ENCODE measurements at places on chromosomes 3 and 15. TPM values are rescaled to one million over a fixed set of nuclear protein-coding genes. Genes with fewer than 3 reads are reported as not detected.

- DNase-seq = no peak
- no peaks in the 10 kb centered on the region for H3K27me3 ChIP-seq
- H3K4me3 ChIP-seq = no peak overlapping the region
- peaks cover 7% of the 10 kb centered on the region for H3K36me3 ChIP-seq
- no peaks in the 10 kb centered on the region for H3K4me1 ChIP-seq
- H3K27ac ChIP-seq = no peak overlapping the region
Measured at GRCh38 chr15:50315814-50316630, 39.0 kb downstream of the GABPB1 start.

DNA sequence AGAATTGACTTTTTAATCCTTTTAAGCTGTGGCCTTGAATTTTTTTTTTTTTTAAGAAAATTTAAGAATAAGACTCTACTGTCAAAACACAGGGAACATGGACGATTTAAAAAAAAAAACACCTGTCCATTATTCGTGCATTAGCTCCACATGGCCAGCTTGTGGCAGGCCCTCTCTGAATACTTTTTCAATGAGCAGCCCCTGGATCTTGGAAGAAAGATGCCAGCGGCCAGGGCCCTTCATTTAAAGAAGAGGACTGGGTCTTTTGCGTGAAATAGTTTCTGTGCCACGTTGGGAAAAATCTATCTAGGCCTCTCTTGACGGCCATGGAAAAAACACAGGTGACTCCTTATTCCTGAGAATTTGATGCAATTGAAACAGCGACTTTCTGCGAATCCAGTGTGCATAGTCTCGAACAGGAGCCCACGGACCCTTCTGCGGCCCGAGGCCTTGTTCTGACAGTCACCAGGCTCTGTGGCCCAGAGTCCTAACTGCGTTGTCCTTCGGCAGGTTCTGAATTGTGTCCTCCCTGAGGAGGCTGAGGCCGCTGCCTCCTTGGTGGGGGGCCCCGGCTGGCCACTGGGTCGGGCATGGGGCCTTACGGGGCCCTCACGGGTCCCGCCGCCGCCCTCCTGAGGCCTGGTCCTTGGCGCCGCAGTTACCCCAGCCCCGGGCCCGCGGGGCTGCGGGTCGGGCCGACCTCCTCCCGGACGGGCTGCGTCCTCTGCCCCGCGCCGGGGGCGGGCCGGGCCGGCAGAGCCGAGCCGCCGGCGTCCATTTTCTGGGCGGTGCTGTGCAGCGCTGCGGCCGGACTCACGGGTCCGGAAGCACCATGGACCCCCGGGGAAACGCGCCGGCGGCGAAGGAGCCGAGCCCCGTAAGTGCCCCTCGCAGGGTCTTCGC, 33.5 kb downstream of the ZBTB38 start:
- DNase-seq = peak; percentile 84
- peak overlapping the region; percentile 77 for H3K4me3 ChIP-seq
- H3K4me1 ChIP-seq = peaks cover 4% of the 10 kb centered on the region
- H3K27me3 ChIP-seq = no peaks in the 10 kb centered on the region

DNA sequence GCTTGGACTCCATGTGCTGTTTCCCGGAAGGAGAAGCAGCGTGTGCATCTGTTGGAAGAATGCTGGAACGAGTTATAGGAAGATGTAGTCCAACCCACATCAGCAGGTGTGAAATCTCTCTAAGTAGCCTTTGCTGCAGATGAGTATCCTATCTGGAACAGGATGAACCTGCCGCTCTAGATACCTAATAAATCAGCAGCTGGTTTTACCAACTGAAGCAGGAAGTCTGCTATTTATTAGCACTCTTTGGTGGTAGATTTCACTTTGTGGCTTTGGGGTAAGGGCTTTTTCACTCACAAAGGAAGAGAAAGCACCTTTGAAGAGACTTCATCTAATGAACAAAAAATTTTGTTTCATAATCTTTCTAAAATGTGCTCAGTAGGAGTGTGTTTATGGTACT, 66.4 kb downstream of the DCUN1D1 start:
- peaks cover 8% of the 10 kb centered on the region for H3K36me3 ChIP-seq
- H3K4me1 ChIP-seq = no peaks in the 10 kb centered on the region
- H3K4me3 ChIP-seq = no peak overlapping the region
- no peak overlapping the region for H3K27ac ChIP-seq

GRCh38 chr3:100216713-100217112, 44.1 kb upstream of the TBC1D23 start:
- H3K27ac ChIP-seq = no peak overlapping the region
- H3K27me3 ChIP-seq = no peaks in the 10 kb centered on the region
- H3K4me1 ChIP-seq = no peaks in the 10 kb centered on the region

DNA sequence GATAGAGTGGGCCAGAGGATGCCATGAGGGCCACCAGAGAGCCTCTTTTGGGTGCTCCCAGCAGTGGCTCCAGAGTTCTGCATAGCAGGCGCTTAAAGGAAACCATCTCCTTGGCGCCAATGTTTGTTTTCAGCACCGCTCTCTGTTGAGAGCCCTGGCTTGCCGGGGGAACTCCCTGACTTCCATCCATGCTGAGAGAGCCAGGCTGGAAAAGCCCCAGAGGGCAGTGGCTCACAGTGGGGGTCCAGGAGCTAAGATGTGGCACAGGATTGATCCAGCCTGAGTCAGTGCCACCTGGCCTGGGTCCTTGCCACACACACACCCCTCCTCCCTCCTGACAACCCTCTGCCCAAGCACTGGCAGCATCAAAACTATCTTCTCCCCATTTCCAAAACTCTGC, 50.4 kb upstream of the HACD2 start:
- peak; percentile 53 for DNase-seq
- no peaks in the 10 kb centered on the region for H3K27me3 ChIP-seq
- H3K36me3 ChIP-seq = no peaks in the 10 kb centered on the region
- H3K4me1 ChIP-seq = peaks cover 8% of the 10 kb centered on the region
- no peak overlapping the region for H3K4me3 ChIP-seq
- H3K27ac ChIP-seq = no peak overlapping the region

DNA sequence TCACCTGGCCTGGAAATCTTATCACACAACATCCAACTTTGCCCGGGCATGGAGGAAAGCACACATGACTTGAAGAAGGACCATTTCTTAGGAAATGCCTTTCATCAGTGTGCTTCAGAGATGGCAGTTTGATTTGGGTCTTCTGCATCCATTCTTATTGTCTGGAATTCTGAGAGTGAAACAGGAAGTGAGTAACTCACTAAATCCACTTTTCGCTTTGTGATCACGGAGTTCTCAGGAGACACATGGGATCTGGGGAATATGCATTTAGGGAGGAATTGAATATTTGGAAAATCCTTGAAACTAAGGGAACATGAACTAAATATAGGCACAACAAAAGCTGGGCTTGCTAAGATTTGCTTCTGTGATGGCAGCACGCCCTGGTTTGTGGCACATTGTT, 212.5 kb upstream of the FEZF2 start:
- no peak for DNase-seq
- H3K4me1 ChIP-seq = no peaks in the 10 kb centered on the region
- no peak overlapping the region for H3K4me3 ChIP-seq
- peaks cover 10% of the 10 kb centered on the region for H3K36me3 ChIP-seq

- peaks cover 6% of the 10 kb centered on the region for H3K36me3 ChIP-seq
- H3K4me1 ChIP-seq = peaks cover 4% of the 10 kb centered on the region
- peak overlapping the region; percentile 28 for H3K27ac ChIP-seq
Measured at GRCh38 chr15:67548862-67549651, 6.6 kb downstream of the MAP2K5 start.

DNA sequence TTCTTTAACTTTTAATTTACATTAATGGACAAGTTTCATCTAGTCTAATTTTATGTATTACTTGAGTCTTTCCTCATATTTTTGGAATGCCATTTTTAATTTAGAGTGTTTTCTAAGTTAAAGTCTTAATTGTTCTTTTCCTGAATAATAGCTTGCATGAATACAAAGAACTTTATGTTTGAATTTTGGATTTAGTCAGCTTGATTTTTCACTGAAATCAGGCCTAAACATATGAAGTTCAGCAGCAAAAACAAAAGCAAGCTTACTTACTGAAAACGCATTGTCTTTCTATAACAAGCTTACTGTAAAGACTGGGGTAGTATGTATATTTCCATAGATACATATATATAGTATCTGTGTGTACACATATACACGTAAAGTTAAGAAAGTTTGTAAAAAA, 126.0 kb downstream of the ZBTB20 start:
- H3K4me1 ChIP-seq = no peaks in the 10 kb centered on the region
- DNase-seq = no peak
- no peaks in the 10 kb centered on the region for H3K36me3 ChIP-seq
- H3K4me3 ChIP-seq = no peak overlapping the region

- no peak overlapping the region for H3K27ac ChIP-seq
- no peak for DNase-seq
- H3K36me3 ChIP-seq = no peaks in the 10 kb centered on the region
Measured at GRCh38 chr3:185439745-185440466, 58.9 kb downstream of the TMEM41A start.

DNA sequence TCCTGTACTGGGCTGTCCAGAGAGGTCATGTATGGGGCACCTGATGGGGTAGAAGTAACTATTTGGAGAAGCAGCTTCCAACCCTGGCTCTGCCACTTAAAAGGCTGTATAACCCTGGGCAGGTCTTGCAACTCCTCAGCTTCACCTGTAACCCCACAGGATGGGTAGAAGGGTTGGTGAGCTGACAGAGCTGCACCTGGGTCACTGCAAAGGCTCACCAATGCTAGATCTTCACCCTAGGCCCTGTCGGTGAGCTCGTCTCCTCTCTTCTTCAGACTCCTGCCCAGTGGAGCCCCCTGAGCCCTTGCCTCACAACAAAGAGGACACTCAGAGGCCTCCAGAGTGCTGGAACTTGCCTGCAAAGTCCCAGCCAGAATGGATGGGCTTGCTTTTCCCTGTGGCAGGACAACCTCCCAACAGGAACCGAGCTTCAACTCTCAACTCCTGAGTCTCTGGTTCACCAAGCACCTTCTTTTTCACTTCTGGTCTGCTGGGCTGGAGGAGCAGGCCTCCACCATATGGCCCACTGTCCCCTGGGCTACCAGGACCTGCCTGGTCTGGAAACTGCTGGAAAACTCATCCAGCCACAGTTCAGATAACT, 45.9 kb downstream of the XXYLT1 start:
- H3K27ac ChIP-seq = no peak overlapping the region
- no peaks in the 10 kb centered on the region for H3K4me1 ChIP-seq
- H3K4me3 ChIP-seq = no peak overlapping the region
- no peak for DNase-seq

DNA sequence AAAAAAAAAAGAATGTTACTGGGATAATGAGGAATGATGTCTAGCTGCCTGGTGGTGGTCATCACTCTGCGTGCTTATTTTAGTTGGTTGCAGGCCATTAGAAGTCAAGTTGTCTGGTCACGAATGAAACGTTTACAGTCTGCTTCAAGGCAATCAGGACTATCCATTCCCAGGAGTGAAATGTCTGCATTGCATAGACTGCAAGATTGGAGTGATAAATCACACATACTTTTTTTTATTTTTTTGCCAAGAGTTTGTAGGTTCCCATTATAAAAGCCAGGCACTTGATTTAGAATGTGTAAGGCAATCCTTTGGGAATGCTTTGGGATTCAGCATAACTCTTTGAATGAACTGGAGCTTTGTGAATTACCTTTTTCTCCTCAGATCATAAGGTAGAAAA, 132.3 kb downstream of the STAC start:
- H3K36me3 ChIP-seq = no peaks in the 10 kb centered on the region
- no peak overlapping the region for H3K4me3 ChIP-seq
- no peaks in the 10 kb centered on the region for H3K27me3 ChIP-seq

DNA sequence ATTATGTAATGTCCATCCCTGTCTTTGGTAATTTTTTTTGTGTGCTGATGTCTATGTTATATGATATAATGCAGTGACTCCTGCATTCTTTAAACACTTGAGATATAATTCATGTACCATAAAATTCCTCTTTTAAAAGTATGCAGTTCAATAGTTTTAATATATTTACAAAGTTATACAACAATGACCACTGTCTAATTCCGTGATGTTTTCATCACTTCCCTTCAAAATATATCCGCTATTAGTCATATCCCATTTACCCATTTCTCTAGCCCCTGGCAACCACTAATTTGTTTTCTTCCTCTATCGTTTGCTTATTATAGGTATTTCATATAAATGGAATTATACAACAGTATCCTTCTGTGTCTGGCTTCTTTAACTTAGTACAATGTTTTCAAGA, 64.9 kb upstream of the SUCLG2 start:
- H3K4me1 ChIP-seq = no peaks in the 10 kb centered on the region
- no peaks in the 10 kb centered on the region for H3K27me3 ChIP-seq
- no peak overlapping the region for H3K27ac ChIP-seq
- no peaks in the 10 kb centered on the region for H3K36me3 ChIP-seq
- H3K4me3 ChIP-seq = no peak overlapping the region

GRCh38 chr3:71031181-71031580, 552.3 kb downstream of the FOXP1 start:
- peaks cover 6% of the 10 kb centered on the region for H3K4me1 ChIP-seq
- no peak overlapping the region for H3K27ac ChIP-seq
- H3K4me3 ChIP-seq = no peak overlapping the region
- no peak for DNase-seq
- H3K27me3 ChIP-seq = no peaks in the 10 kb centered on the region
- H3K36me3 ChIP-seq = peaks cover 4% of the 10 kb centered on the region

DNA sequence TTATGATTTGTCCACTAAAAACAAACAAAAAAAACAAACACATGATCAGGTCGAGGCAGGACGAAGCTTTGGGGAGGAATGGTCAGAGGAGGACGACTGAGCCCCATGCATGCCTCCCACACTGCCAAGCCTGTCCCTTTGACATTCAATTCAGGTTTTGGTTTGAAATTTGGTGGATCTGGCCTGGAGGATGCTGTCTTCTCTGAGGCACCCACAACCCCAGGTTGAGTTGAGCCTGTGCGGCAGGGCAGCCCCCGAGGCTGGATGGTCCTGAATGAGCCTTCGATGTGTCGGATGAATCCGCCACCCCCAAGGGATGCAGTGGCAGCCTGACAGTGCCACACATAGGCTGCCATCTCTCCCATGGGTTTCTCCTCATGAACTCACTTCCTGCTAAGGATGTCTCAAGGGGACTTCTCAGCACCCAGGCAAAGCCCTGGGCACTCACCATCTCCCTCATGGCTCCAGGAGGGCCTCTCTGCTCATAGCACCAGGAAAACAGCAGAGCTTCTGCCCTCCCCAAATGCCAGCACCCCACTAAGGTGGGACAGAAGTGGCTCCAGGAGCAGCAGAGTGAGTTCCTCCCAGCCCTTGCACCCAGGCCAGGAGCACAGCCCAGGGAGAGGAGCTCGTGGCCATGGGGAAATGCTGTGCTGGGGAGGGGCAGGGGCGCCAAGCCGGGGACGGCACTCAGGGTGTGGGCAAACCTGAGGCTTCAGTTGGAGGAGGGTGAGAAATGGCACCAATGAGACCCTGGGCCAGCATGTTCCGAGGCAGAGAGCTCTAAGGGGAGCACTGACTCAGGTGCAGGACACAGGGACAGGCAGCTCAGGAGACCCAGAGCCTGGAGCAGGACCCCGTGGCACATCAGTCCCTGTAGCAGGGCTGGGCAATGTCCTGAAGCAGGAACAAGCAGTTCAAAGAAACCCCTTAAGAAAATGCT, 18.5 kb downstream of the PRR23E start:
- no peak for DNase-seq
- peaks cover 5% of the 10 kb centered on the region for H3K27me3 ChIP-seq
- H3K36me3 ChIP-seq = no peaks in the 10 kb centered on the region
- peaks cover 20% of the 10 kb centered on the region for H3K4me1 ChIP-seq
- no peak overlapping the region for H3K27ac ChIP-seq
- no peak overlapping the region for H3K4me3 ChIP-seq

GRCh38 chr3:109926376-109926775, 589.0 kb upstream of the DPPA4 start:
- no peaks in the 10 kb centered on the region for H3K36me3 ChIP-seq
- H3K27me3 ChIP-seq = no peaks in the 10 kb centered on the region
- no peak overlapping the region for H3K4me3 ChIP-seq
- DNase-seq = no peak

Gene SPINK8
- total RNA-seq = not detected

Gene WDR49
- 1.6 TPM for total RNA-seq

Gene PSTPIP1
- total RNA-seq = 0.29 TPM

Gene RBP2
- total RNA-seq = not detected

Gene C3orf20
- total RNA-seq = not detected

Gene GOLGA8S
- total RNA-seq = 0.09 TPM

Gene HYAL1
- 1.2 TPM for total RNA-seq
